ENCODE measurements at places on chromosomes 11 and 22. TPM values are rescaled to one million over a fixed set of nuclear protein-coding genes. Genes with fewer than 3 reads are reported as not detected.

The SELENOM gene
- total RNA-seq: 7.4 TPM

The ADM gene
- 1.5 TPM for total RNA-seq

The SLC22A12 gene
- total RNA-seq: not detected

The KCTD17 gene
- 40.3 TPM for total RNA-seq

The SSRP1 gene
- 314 TPM for total RNA-seq

The TRIM49D2 gene
- not detected for total RNA-seq

The AAMDC gene
- 2.6 TPM for total RNA-seq

The LUZP2 gene
- not detected for total RNA-seq

The CD3D gene
- total RNA-seq: 407 TPM

The SCGB2A2 gene
- total RNA-seq: not detected

The OR51I2 gene
- total RNA-seq: not detected

The IGSF9B gene
- total RNA-seq: 20.0 TPM

The DTX4 gene
- total RNA-seq: 0.08 TPM

The RAB36 gene
- 1.3 TPM for total RNA-seq

The SLC35E4 gene
- 6.7 TPM for total RNA-seq

The TNNI2 gene
- 0.57 TPM for total RNA-seq

The PYGM gene
- 0.95 TPM for total RNA-seq

The MFRP gene
- total RNA-seq: not detected

The PGA3 gene
- not detected for total RNA-seq

The CDON gene
- total RNA-seq: 2.3 TPM

The CCDC15 gene
- 3.8 TPM for total RNA-seq

The OR6A2 gene
- 0.06 TPM for total RNA-seq

The DENND6B gene
- 4.3 TPM for total RNA-seq

The OR52A1 gene
- not detected for total RNA-seq
